OCI-LY7 (cell line): ENCODE measurements at places on chromosomes 12 and 14. TPM values are rescaled to one million over a fixed set of nuclear protein-coding genes. Genes with fewer than 3 reads are reported as not detected.

Gene PHETA1
- 2.7 TPM in 2 replicates for total RNA-seq

Gene BICDL1
- total RNA-seq: 19.9 and 22.6 TPM in 2 replicates

Gene COL2A1
- 0.08 TPM in 1 of 2 replicates, not detected in the other for total RNA-seq

Gene APOF
- 0.20 and 0.38 TPM in 2 replicates for total RNA-seq

Gene SDS
- not detected in 2 replicates for total RNA-seq

- DNase-seq: no peak
Observed at GRCh38 chr14:98847521-98848468, 424.2 kb downstream of the BCL11B start.

DNA sequence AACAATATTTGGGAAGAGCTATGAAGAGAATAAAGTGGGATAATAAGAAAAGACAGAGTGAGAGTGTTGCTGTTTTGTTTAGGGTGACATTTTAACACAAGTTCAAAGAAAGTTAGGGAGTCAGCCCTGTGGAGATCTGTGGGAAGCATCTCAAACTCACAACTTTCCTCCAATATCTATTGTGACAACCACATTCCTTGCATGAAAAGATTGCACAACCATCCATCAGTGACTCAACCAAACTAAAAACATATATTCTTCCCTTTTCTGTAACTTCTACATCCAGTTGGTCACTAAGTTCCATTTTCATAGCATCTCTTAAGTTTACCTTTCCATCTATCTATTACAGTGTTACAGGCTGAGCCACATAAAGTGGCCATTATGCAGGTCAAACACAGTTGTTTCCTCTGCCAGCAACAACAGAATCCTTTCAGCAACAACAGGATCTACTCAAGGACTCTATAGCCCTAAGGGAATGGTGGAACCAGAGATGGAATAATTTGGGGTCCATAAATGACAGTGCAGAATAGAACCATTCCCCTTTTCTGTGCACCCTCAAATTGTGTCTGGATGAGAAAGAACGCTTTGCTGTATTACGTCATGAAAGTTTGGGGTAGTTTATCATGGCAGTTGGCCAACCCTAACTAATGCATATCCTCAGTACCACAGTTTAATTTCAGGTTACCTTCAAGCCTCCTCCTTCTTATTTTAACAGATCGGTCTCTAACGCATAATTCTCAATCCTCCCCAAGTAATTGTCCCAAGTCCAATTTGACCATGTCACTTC lies 118.8 kb downstream of the ST8SIA1 start:
- DNase-seq: no peak

DNA sequence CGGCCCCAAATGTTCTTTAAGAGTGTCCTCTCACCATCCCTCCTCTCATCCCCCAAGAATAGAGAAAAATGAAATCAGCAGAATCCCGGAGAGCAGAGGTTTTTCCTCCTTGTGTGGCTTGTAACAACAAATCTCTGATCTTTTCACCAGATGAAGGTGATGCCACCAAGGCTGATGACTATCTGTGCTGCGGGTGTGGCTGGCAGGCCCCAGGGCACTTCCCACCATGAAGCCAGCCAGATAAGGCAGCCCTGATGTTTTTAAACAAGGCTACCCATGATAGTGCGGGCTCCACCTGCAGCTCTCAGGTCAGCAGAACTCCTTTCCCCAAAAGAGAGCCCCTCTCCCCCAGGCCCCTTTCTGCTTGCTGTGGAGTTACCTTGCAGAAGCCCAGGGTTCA lies 58.0 kb upstream of the PARP11 start:
- DNase-seq: no peak

GRCh38 chr12:11015775-11016430 lies 6.5 kb downstream of the TAS2R19 start:
- DNase-seq: no peak

- DNase-seq: no peak
Observed at GRCh38 chr14:20680363-20680762, 4.0 kb upstream of the RNASE4 start.

GRCh38 chr14:81353691-81354323 lies 46.3 kb downstream of the STON2 start:
- DNase-seq: no peak

GRCh38 chr12:121181181-121181580 lies 28.7 kb upstream of the P2RX4 start:
- DNase-seq: no peak

DNA sequence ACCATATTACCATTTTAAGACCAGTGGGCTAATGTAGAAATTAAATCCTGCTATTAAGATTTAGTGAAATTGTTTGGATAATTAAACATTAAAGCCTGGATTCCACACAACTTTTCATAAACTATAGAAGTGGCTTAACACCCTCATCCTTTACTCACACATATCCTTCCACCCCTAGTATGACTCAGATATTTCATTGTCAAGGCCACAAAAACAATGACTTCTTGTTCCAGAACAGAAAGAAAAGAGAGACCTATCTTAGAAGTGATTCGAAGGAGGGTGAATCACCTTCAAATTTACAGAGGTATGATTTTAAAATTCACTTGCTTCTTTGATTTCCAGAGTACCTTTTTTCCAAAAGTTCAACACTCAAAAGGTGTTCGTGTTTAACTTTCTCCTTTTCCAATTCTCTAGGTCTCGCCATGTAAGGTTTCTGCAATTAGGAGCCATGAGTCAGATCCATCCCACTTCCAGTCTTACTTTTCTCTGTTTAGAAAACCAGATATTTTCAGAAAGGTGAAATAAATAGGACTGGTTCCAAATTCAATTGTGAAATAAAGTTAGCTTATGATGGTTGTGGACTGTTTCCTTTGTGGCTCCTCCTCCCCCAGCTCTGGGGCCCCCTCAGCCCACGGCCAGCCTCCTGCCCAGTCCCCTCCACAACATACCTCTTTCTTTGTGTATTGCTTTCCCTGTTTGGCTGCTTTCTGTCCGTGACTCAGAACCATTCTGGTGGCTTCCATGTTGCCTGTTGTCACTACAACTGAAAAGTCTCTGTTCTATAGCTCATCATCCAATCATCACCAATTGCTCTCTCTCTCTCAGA lies 24.6 kb upstream of the MGP start:
- DNase-seq: no peak

DNA sequence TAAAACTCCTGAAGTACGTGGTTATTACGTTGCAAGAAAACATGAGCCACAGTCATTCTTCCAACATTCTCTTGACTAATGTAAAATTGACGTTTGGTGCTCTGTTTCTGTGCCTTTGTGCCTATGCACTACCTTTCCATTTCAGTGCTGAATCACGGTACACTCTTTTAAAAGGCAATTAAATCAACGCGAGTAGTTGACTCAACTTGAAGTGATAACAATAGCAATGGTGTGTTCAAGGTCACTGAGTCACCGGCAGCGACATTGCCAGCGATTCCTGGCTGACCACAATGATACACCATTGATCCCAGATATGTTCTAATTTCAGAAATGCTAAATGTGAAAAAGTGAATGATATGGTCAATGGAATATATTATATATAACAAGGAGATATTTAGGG lies 17.8 kb downstream of the AK7 start:
- DNase-seq: no peak

DNA sequence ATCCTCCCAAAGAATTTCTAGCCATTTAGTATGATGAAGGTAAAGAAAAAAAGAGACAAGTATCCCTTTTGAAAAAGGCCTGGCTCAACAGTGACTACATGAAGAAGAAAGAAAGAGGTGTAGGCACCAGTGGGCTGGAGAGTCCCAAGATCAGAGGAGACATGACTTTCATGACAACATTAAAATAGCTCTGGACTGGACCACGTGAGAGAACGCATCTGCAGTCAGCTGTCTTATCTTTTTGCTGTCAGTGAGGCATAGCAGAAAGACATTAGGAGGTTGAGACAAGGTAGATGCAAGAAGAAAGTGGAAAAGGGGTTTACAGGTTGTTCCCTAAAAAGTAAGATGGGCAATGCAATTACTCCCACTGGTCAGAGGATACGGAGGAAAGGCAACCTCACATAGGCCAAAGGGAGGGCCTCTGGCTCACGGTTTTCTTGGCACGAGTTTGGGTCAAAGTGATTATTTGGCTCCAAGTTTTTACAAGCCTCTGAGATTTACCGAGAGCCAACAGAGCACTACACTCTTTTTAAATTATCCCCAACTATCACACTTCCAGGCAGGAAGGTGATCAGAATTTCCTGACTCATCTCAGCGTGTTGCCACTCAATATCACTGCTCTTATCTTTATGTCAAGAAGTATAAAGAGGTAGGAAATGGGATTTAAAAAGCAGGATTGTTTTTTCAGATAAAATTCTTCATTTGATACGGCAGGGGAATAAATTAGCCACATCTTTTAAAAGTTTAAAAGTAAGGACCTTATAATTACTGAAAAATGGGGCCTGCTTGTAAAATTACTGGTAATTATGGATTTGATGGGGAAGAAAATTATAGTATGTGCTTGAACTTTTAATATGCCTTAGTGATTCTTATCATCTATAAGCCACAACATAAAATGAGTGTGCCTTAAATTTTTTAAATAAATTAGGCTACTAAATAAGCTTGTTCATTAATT lies 29.2 kb downstream of the TMTC1 start:
- no peak for DNase-seq

DNA sequence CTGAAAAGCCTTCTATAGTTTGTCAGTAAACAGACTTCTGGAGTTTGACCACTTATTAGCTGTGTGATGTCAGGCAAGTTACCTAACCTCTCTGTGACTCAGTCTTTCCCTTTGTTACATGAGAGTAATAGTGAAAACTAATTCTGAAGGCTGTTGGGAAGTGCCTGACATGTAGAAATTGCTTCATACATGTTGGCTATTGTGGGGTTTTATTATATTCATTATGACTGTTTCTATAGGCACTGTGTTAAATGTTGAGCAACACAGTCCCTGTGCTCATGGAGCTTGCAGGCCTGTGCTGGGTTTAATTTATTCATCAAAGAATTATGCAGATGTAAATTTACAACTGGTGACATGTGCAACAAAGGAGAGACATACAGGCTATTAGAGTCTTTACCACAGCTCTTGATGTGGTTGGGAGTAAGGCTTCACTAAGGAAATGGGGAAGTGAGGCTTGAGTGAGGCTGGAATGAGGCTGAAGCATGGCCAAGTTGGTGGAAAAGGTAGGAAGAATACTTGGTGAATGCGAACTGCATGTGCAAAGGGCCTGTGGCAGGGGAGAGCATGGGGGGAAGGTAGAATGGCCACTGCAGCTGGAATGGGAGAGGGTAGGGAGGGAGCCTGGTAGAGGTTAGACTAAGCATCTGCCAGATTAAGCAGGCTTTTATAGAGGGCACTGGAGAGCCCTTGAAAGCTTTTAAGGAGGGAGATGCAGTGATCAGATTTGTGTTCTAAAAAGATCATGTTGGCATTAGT lies 236.4 kb upstream of the CRY1 start:
- DNase-seq: no peak

- no peak for DNase-seq
Observed at GRCh38 chr14:69289811-69290520, 30.0 kb downstream of the GALNT16 start.

DNA sequence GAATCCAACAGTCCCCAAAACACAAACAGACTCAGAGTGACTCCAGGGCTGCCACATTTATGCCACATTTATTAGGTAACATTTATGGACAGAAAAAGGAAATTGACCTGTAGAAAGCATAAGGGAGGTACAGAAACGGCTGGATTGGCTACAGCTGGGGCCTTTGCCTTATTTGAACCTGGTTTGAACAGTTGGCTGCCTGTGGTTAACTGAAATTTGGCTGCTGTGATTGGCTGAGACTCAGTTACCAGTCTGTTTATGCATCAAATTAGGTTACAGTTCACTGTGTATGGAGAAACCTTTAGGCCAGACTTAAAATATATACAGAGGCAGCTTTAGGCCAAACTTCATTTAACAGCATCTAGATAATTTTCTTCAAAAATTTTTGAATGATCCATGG lies 27.8 kb upstream of the PCNX1 start:
- DNase-seq: no peak

DNA sequence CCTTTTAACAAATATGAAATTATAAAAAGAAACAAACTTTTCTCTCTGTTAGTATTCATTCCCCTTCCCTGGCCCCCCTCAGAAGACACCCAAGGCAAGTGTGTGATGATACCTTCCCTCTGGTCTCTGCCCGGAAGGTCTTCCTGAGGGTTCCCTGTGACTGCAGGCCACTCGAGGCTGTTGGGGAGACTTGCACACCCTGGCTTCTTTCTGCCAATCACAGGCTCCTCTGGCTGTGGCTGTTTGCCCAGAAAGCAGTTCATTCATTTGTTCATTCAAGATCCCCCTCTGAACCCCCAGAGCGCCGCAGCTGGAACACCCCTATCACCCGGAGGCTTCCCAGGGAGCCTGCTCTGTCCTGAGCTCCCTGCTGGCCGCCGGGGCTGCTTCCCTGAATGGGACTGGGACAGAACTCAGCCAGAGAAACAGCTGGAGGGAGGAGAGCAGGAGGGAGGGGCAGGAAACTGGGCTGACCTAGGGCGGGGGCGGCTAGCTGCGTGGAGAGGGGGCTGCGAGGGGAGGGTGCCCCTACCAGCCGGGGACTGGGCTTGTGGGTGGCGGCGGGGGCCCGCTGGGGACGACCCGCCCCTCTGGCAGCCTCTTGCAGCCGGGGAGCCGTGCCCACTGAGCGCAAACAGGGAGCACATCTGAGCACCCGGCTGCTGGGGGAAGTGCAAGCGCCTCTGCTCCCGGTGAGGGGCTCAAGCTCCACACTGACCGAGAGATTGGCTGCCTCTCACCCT lies at the start of gene CMKLR1:
TSS of gene CMKLR1 (minus strand) at position 397 of the 743 bp plus-strand sequence. CDS start 45,720 bp downstream, outside the sequence.
- DNase-seq: no peak

GRCh38 chr14:91204657-91205056 lies 39.8 kb downstream of the GPR68 start:
- DNase-seq: no peak

GRCh38 chr12:6767353-6768319 lies 1.5 kb downstream of the PTMS start:
- no peak for DNase-seq

DNA sequence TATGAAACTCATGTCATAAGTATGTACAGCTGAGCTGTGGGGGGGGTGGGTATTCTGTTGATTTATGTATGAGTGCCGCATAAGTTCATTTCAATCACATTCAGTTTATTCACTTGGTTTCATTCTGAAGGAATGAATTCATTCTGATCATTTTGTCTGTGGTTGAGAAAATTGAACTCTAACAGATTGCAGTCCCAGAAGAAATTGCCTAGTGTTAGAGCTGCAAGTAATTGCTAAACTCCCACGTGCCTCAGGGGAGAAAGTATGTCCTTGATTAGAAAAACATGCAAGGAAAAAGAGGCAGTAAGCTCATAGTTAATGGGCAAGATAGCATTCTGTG lies 442.4 kb upstream of the MGAT4C start:
- no peak for DNase-seq

DNA sequence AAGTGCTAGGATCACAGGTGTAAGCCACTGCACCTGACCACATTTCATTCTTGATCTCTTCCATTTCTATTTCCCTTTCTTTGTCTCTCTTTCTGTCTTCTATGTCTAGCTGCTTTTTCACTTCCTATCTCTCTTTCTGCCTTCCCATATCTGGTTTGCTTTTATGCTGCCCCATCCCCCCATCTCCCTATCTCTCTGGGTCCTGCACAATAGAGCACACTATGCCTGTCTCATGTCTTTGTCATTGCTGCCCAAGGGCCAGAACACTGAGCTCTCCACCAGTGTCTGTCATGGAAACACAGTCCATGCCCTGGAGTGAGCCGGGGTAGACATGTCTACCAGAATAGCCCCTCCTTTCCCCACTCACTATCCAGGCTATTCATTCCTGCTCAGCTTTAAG lies 12.3 kb upstream of the RARG start:
- DNase-seq: no peak

- no peak for DNase-seq
Observed at GRCh38 chr12:101799774-101800173, 31.0 kb downstream of the GNPTAB start.
